DMS53 (cell line): ENCODE measurements at places on chromosomes 6 and 20.

DNA sequence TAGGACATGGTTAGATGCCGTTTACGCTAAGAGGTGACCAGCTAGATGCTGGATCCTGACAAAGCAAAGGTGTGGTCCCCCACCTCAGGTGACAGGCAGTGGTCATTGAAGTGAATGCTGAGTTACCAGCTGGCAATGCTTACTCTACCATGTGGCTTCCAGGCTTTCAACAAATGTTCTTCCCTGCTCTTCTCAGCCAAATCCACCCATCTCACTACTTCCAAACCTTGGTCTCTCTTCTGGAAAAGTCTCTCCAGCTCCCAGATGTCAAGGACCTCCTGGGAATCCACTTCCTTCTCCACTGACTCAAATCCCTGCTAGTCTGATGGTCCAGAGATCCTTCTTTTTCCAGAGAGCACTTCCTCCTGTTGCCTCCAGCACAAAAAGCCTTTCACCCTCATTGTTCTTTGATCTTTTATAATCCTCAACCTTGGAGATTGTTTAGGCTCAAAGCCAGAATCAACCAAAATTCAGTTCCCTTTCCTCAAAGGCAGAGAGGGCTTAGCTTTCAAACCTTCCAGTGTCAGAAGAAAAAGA lies 228.0 kb downstream of the ZNF217 start:
- DNase-seq = no peak

DNA sequence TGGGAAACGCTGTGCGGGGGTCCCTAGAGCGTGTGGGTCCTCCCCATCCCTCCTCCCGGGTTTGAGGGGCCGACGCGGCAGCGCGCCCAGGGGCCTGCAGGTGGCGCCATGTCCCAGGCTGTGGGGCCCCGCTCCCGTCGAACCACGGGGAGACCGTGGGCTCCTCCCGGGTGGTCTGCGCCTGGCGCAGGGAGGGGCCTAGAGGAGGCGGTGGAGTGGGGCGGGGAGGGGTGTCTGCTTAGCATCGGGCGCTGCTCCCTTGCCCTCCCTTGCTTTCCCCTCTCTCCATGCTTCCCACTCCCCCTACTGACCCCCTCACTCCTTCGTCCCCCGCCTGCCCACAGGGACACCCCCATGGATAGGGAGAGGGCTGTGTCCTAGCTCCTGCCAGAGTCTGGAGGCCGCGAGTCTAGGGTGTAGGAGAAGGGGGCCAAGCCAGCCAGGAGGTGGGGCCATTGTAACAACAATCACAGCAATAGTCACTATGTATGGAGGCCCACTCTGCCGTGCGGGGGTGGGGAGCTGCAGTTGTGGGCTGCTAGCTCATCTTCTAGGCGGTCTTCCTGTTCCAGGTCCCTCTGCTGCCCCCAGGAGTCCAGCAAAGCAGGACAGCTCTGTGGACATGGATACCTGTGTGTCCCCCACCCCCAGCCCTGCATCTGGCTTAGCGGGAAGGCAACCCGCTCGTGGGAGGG lies 51.7 kb downstream of the CHMP4B start:
- peak; percentile 42 for DNase-seq

- DNase-seq = no peak
Observed at GRCh38 chr20:50719328-50719727, 12.1 kb upstream of the PARD6B start.

GRCh38 chr6:125251516-125252220 lies 50.1 kb downstream of the HDDC2 start:
- no peak for DNase-seq

DNA sequence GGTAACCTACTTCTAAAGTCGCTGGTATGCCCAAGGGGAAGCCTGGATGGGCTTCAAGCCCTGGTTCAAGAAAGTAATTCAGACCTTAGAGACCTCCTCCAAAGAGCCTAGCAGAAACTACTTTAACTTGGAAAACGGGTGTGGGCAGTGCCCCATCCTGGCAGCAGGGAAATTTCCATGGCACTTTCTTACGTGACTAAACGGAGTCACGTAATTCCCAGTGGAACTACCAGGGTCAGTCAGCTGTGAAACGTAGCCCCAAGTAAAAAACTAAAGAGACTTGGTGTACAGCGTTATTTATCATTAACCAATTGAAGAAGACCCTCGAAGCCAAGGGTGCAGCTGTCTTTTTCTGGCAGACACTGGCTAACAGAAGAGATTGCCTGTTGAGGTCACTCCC lies 114.0 kb downstream of the RCAN2 start:
- DNase-seq = no peak

DNA sequence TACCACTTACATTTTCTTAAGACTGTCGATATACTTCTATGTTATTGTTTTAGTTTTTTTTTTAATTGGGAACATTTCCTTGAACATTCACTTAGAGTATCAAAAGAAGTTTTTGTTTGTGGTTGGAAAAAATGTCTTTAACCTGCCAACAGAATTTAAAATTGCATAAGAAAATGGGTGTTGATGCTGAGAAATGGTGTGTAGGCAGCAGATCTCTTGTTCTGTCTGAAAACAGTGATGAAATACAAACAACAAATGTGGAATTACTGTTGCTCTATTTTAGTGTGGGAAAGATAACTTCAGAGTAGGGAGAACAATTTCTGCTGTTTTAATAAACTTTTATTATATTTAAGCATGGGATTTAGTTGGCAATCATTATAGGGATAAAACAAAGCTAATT lies 293.5 kb downstream of the CDKAL1 start:
- no peak for DNase-seq

- DNase-seq = no peak
Observed at GRCh38 chr20:972256-972655, 29.9 kb downstream of the RSPO4 start.

- DNase-seq = no peak
Observed at GRCh38 chr20:3092611-3093379, 8.3 kb upstream of the AVP start.

DNA sequence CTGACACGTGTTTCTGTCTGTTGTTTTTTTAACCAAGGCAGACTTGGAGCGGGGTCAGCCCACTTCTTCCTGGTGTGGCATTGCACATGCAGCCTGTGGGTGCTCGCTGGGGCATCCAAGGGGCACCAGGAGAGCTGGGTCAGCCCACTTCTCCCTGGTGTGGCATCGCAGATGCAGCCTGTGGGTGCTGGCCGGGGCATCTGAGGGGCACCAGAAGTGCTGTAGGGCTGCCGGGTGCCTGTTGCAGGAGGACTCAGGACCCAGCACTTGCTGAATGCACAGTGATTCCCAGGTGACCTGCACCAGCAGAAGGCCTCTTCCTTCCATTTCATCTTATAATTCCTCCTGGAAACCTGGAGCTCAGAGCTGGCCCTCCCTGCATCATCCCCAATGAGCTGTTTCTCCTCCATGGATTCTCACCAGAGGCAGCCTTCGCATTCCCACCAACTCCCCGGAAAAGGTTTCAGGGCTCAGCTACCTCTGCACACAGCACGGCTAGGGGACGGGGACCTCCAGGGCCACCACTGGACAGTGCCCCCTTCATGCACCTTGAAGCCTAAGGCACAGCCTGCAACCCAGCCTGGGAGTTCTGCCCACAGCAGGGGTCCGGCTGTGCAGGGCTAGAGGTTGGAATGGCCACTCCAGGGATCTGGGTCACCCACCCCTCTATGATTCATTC lies 218.8 kb downstream of the TAF4 start:
- no peak for DNase-seq

GRCh38 chr6:34583861-34584604 lies 27.9 kb upstream of the SPDEF start:
- DNase-seq = no peak

- DNase-seq = peak; percentile 77
Observed at GRCh38 chr6:44630125-44631028, 242.9 kb downstream of the CDC5L start.

DNA sequence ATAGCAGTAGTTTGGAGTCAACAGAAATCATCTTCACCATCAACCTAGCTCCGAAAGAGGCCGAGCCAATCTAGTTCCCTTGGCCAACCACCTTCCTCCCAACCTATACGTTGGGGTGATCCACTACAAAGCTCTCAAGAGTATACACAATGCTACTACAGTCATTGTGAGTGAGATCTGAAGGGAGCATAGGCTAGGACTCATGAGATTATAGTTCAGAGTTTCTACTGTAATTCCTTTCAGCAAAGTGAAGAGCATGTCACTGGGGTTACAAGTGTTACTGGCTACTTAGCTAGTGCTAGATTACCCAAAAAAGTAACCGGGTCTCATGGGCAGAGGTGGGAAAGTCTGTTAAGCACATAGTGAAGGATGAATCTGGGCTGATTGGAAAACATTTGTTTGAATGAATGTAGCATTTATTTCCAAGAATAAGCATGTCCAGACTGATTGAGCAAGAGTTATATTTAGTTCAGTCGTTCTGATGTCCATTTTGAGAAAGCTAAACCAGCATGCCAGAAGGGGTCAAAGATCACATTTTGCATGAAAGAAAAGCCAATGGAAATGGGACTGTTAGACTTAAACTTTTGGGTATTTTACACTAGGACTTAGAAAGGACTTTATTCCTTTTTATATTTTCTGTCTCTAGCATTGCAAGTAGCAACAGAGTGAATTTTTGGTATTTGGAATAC lies 10.5 kb upstream of the ESR1 start:
- no peak for DNase-seq

DNA sequence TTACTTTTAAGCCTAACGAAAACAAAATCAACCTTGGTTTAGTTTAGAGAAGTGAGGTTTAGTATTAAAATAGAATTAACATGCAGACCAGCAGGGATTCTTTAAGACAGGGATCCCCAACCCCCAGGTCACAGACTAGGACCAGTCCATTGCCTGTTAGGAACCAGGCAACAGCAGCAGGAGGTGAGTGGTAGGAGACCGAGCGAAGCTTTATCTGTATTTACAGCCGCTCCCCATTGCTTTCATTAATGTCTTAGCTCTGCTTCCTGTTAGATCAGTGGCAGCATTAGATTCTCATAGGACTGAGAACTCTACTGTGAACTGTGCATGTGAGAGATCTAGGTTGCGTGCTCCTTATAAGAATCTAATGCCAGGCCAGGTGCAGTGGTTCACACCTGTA lies 225.9 kb downstream of the NKAIN2 start:
- DNase-seq = no peak

GRCh38 chr6:170091000-170091638 lies 199.8 kb downstream of the DLL1 start:
- DNase-seq = no peak

- DNase-seq = no peak
Observed at GRCh38 chr20:61439251-61439650, 187.2 kb downstream of the CDH4 start.

- no peak for DNase-seq
Observed at GRCh38 chr20:34074101-34074760, 37.8 kb downstream of the EIF2S2 start.

GRCh38 chr6:169490246-169490641 lies 211.6 kb downstream of the WDR27 start:
- DNase-seq = no peak

GRCh38 chr6:145309842-145310535 lies 425.3 kb downstream of the EPM2A start:
- DNase-seq = no peak

DNA sequence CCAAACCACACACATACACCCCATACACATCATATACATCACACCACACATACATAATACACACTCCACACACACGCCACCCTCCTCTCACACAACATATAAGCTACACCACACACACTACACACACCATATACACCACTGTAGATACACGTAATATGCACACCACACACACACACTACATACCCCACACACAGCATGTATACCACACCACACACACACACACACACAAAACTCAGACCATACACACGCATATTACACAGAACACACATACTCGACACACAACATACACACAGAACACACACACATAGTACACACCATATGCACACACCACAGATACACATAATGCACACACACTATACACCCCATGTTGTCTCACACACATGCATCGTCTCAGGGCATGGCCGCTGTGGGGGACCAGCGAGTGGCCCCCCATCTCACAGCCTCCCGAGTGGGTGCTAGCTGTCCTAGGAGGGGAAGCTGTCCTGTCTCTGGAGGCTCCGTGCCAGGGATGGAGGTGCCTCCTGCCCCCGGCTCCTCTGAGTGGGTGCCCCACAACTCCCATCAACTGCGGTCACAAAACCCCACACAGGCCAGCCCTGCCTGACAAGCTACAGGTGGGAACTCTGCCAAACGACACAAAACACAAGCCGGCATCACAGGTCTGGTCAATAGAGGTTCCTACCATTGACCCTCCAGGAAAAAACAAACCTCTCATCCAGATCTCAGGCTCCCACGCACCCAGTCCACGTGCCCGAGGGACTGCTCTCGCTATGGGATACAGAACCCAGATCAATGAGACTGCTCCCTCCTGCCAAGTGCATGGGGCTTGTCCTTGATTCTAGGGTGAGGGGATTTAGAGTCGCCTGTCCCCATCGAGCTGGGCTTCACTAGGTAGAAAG lies 49.1 kb downstream of the DACT2 start:
- no peak for DNase-seq

GRCh38 chr6:132443206-132443605 lies 41.9 kb upstream of the MOXD1 start:
- DNase-seq = no peak

DNA sequence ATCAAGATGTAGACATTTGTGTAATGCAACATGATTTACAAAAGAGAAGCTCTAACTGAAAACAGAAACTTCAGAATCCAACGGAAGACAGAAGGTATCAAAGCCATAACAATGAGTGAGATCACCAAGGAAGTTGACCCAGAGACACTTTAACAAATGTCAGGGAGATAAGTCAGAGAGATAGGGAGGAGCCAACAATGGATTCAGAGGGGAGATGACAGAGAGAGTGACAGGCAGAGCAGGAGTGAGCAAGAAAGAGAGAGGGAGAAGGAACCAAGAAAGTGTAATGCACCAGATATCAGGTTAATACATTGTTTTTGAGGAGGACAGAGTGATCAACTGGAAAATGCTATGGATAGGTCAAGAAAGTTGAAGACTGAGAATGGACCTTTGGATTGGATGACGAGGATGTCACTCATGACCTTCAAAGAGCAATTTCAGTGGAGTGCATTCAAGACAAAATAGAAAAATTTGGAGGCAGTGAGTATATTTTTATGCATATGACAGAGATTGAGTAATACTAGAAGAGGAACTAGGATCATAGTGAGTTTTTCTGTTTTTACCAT lies 86.6 kb downstream of the TRDN start:
- DNase-seq = no peak

DNA sequence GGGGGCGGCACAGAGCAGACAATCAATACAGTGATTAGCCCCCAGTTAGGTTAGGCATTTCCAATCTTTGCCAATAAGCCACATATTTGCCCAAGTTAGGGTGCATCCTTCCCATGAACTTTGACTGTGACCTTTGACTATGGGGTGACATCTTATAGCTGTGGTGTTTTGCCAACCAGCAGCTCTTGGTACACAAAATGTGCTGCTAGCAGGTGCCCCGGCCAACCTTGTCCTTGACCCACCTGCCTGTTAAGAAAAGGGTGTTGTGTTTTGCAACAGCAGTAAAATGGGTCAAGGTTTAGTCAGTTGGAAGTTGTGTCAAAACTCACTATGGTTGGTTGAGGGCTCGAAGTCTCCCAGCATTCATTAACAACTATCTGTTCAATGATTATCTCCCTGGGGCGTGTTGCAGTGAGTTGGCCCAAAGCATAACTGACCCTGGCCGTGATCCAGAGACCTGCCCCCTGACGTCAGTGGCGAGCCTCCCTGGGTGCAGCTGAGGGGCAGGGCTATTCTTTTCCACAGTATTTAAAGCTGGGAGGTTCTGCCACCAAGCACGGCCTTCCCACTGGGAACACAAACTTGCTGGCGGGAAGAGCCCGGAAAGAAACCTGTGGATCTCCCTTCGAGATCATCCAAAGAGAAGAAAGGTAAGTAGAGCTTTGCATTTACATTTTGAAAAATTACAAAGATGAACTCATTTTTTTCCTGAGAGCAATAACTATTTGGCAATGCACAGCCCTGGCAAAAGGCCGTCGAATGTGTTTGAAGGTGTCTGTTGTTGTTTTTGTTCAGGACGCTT lies at the start of gene PCK1:
PCK1 (plus strand) TSS at position 557 of the 802 bp plus-strand sequence. CDS start 302 bp downstream, outside the sequence.
- DNase-seq = no peak
